Stimulated activated CD8-positive, alpha-beta memory T cell treated with anti-CD3 and anti-CD28 coated beads, Interleukin-15, amount 100 ng/mL, for 1 hour (primary cell): ENCODE measurements at places on chromosomes 4 and X.

- DNase-seq: no peak
Measured at GRCh38 chr4:87497159-87497558, 32.0 kb downstream of the SPARCL1 start.

DNA sequence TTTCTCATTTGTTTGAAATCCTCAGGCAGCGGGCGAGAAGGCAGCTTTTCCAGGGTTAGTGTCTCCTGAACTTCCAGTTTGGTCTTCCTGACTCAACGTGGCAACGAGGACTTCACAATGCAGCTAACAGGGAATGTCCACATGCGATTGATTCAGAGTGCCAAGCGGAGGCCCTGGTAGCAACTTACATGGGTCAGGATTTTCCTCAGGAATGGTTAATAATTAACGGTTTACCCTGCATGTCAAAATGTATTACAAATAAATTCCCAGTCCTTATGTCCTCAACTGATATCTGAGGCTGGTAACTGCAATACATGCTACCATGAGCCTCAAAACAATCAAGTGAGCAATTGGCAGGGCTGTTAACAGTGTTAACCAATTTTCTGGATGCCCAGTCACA is 67.2 kb downstream of the MAP3K15 start:
- no peak for DNase-seq

DNA sequence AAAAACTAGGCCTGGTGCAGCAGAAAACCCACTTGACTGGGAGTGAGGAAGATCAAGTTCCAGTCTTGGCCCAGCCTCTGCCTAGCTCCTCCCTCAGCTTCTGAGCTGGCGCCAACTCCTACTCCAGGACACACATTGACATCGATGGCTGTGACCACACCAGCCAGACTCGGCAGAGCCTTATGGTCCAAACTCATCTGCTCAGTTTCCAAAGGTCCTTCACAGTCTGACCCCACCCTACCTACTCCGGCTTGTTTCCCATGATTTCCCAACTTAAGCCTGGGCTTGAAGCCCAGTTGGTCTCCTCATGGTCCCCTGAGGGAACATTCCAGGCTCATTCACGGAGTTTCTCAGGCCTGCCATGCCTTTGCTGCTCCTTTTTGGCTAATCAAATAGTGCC is 10.1 kb downstream of the ELF4 start:
- no peak for DNase-seq

GRCh38 chrX:69305333-69306062 is 140.2 kb upstream of the PJA1 start:
- DNase-seq: no peak

DNA sequence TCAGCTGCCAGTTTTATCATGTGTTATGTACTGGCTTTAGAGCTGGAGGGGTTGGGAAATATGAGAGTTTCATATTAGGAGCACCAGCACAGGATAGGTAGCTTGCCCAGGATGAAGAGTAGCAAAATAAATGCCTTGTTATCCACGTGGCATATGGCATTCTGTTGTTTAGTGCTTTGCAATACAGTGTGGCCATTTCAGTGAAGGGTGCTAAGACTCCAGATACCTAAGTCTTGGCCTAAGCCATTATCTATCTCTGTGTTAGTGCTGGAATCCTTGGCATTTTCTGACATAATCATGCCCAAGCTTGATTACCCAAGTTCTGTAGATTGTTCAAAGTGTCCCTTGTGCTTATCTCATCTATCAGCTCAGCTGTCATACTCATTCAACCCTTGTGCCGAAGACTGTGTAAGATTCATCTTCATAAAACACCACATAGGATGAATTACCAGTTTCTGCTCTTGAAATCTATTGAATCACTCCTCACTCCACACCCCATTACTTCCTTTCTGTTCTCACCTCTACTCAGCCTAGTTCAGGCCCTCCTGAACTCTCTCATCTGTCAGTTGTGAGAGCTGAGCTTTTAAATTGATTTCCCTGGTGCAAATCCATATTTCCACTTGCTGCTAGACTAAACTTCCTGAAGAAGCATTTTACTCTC is 73.5 kb downstream of the CLCN5 start:
- no peak for DNase-seq

GRCh38 chr4:134668237-134668636 is 466.6 kb upstream of the PABPC4L start:
- DNase-seq: no peak

DNA sequence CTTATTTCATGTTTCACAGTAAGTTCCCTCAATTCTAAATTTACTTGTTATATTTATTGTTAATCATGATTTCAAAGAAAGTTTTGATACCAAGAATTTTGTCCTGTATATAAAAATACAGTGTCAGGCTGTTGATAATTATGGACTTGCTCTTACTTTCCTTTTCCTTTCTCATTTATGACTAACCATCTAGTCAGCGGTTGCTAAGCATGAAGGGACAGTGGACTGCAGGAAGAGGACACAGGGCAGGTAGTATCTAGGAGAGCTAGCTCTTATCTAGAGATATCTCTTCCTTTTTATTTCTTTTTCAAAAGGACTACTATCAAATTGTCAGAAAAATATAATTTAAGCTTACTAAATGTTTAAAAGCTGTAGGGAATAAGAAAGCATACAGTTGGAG is 1.6 kb downstream of the OPRPN start:
- no peak for DNase-seq

DNA sequence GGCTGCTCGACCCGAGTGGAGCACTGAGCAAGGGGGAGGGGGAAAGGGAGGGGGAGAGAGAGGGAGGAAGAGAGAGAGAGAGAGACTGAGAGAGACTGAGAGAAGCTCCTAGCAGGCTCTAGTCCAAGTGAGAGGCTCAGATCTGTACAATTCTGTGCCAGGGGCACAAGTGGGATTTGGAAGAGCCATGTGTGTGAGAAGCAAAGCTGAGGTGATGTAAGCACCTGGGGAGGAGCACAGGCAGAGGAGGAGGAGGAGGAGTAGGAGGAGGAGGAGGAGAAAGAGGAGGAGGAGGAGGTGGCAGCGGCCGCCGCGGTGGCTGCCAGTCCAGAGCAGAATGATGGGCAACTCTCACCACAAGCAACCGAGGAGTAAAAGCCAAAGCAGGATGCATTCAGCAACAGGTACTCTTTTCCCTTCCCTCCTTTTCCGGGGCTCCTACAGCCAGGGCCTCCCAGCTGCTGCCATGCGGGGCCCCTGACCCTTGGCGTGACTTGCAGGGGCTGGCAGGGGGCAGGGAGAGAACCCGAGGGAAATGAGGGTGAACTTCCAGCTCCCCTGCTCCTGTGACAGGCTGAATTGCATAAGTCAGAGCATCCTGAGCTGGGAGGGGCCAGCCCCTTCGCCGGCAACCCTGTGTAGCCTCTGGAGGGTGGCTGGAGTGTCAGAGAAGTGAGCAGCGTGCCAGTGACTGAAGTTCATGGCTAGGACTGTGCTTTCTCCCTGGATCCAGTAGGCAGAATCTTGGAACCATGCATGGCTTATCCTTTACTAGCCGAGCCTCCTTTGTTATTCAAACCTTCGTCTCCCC is 62.2 kb downstream of the RTL5 start:
- DNase-seq: no peak

DNA sequence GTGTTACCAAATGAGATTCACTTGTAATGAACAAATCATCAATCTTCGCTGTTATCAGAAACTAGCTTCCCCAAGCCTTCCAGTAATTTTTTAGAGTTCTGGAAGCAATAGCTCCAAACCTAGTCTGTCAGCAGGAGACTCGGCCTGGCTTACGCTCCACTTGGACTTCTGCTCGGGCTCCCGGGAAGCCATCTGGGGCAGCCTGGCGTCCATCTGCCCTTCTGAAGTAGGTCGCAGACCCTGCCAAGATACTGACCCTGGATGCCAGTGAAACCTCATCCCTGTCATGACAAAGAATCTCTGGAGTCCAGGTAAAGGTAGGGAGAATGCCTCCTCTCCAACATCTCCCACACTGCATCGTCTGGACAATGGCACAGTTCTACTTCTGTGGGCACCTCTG is 493.8 kb upstream of the ZFP42 start:
- no peak for DNase-seq

DNA sequence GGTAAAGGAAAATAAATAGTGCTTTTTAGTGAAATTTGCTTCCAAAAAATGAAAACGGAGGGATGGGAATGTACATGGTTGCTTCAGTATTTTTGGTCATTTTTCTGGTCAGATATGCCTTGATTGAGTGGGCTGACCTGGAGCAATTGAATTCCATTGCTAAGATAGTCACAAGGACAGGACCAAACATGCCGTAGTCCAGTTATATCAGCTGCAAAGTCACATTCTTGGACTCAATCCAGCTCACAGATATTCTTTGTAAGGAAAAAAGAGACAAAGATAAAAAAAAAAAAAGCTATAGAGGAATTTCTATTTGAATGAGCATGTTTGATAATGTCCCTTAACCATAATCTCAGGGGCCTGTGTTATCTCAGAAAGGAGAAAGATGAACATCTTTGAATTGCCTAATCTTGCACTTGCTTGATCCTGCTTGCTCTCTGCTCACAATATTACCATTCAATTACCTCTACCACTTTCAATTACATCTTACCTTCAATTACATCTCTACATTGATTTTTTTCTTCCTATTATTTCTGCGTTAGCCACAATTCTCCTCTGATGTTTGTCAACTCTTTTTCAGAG is 75.4 kb upstream of the PACRGL start:
- DNase-seq: no peak

GRCh38 chr4:175456131-175456530 is 355.9 kb downstream of the GPM6A start:
- no peak for DNase-seq

GRCh38 chrX:72297953-72298730 is 7.6 kb downstream of the CITED1 start:
- no peak for DNase-seq

DNA sequence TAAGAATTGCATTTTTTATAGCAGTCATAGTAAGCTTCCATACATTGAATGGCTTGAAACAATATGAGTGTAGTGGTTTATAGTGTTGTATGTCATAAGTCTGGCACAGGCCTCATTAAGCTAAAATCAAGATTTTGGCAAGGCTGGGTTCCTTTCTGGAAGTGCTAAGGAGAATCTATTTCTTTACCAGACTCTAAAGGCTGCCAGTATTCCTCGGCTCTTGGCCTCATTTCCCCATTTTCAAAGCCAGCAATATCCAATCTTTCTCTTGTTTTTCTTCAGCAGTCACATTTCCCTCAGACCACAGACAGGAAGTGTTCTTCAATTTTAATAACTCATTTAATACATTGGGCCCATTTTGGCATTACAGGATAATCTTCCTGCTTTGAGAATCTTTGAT is 1155.5 kb upstream of the PABPC4L start:
- DNase-seq: no peak

- DNase-seq: no peak
Measured at GRCh38 chr4:13541176-13541604, 3.1 kb downstream of the NKX3-2 start.

DNA sequence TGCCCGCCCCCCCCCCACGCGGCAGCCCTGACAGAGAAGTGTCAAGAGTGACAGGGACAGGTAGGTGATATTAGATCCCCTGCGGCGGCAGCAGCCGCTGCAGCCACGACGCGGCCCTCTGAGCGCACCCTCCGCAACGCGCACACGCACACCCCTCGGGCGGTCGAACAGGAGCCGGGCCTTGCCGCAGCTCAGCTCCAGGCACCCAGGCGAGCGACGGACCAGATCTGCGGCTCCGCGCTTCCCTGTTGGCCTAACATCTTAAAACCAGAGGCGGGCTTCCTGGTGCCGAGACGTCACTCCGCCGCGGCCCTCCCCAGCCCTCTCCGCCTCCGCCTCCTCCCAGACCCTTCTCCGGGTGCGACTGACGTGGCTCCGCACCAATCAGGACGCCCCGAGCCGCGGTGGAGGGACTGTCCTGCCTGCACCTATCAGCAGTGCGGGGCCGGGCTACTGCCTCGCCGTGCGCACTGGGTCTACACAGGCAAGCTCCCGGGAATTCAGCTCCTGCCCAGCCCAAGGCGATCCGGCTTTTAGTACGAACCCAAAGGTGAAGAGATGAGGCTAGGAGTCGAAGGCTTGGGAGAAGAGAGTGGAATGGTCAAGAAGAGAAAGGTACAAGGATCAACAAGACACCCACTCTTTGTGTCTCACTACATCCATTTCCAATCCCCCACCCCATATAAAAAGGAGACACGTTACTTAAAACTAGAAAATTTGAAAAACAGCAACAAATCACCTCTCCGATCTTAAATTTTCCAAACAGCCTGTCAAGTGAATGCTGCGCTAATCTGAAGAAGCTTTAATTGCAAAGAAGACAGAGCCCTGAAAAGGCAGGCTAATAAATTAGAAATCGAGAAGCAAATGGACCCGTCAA is at the start of gene PITX2:
PITX2 (minus strand) TSS at position 237 of the 877 bp plus-strand sequence. CDS start 617 bp downstream, outside the sequence.
- no peak for DNase-seq

DNA sequence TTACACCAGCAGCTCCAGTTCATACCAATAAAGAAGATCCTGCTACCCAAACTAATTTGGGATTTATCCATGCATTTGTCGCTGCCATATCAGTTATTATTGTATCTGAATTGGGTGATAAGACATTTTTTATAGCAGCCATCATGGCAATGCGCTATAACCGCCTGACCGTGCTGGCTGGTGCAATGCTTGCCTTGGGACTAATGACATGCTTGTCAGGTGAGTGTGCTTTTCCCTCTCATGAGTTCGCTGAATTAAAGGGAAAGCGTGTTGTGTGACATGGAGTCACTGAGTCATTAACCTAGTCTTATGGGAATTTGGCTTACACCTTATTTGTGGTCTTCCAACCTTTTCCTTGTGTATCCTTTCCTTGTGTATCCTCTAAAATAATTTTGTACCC is 15.9 kb downstream of the TMEM165 start:
- no peak for DNase-seq

DNA sequence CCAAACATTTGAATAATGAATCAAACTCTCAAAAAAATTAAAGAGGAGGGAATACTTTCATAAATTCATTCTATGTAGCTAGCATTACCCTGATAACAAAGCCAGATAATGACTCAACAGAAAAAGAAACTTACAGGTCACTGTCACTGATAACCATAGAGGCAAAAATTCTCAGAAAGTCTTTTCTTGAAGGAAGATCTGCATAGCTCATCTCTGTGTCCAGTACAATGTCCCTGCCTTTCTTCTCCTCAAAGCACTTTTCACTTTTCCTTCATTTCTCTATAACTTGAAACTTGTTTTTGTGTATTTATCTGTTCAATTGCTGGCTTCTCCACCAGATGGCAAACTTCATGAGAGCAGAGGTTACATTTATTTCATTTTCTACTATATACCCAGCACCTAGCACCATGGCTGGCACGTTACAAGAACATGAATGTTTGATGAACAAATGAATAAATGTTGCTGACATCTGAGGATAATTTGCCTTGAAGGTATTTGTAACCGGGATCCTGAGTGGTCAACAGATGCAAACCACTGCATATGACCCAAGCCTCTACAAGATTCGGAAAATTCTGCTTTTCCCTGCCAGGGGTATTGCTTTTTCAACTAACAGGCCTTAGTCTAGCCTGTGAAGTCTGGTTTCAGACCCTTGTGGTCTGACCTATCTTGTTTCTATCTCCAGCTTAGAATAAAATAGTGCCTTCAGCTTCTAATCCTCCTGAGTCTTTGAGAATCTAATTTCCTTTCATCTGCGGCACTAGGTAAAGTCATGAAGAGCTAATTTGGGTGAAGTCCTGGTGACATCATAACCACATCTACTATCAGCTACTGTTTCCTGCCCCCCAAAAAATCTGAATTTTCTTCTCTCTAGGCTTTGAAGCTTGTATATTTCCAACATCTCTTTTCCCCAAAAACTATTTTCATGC is 52.5 kb upstream of the ANTXR2 start:
- DNase-seq: no peak
